AG04449 (cell line): ENCODE measurements at places on chromosomes 3 and 15.

- no peak for DNase-seq
Observed at GRCh38 chr3:126731044-126731443, 27.0 kb downstream of the CHCHD6 start.

DNA sequence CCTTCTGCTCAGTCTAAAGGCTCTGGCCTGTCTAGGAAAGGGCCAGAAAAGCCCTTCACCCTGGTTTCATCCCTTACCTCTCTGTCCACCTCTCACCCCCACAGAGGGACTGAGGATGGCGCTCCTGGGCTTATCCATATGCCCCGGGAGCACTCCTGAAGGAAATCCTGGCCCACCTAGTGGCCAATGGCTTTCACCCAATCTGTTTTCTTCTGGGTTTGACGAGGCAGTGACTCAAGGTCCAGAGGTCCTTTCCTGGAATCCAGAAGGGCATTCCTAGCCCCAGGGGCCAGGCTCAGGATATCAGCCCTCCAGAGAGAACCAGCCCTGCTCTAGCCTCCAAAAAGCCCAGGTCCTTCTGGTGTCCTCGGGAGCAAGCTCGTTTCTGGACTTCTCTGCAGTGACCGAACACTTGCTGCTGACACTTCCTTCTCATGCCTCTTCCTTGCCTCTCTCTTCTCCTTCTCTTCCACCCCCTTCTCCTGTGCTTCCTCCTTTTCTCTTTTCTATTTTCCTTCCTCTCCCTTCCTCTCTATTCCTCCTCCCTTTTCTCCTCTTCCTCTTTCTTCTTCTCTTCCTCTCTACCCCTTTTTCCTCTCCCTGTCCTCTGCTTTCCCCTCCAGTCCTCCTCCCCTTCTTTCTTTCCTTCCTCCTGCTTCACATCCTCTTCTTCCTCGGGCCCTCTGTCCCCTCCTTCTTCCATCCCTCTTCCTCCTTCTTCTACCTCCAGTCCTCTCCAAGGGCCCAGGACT lies 59.6 kb downstream of the RHCG start:
- DNase-seq, result no peak

DNA sequence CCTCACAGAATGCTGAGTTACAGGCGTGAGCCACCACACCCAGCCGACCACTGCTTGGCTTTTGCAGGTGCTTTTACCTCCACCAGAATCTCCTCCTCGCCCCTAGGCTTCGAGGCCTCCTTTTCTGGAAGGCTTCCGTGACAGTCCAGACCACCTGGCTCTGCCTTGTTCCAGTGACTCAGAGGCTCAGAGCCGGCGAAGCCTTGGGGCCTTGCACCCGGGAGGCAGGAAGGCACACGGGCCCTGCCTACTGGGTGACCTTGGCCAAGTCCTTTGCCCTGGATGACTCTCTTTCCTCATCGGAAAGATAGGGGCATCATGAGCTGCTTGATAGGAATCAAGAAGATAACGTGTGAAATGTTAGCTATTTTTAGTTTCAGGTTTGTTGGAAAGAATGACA lies 31.3 kb upstream of the FURIN start:
- DNase-seq, result no peak

GRCh38 chr15:77702211-77702957 lies 69.7 kb upstream of the LINGO1 start:
- DNase-seq, result no peak

- DNase-seq, result no peak
Observed at GRCh38 chr15:56616551-56616950, 116.8 kb downstream of the ZNF280D start.

GRCh38 chr3:135191708-135192107 lies 396.6 kb downstream of the EPHB1 start:
- DNase-seq, result no peak

GRCh38 chr3:194532591-194532990 lies 45.8 kb upstream of the ATP13A3 start:
- no peak for DNase-seq

DNA sequence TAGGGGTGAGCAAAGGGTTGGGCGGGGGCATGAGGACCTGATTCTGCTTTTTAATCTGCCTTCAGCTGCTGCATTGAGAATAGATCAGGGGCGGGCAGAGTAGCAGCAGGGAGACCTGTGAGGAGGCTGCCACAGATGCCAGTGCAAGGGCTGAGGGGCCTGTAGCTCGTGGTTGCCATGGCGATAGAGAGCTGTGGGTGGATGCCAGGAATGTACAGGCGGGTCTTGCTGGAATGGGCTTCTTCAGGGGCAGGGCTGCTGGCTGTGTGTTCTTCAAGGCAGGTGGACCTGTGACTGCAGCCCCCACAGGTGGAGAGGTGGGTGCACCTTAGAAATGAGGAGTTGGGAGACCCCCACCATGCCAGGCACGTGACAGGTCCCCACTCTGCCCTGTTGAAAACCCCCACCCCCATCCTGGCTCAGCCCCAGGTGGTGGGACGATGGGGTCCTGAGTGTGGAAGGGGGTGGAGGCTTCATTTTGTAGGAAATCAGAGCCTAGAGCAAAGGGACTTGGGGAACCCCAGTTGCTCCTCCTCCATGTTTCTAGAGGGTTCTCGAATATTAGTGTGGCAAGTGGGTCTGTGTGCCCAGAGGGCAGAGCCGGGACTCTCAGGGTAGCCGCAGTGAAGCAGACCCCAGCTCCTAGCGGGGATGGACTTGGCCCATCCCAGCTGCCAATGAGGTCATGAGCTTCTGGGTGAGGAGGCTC lies 38.3 kb downstream of the SLC6A6 start:
- DNase-seq, result no peak

DNA sequence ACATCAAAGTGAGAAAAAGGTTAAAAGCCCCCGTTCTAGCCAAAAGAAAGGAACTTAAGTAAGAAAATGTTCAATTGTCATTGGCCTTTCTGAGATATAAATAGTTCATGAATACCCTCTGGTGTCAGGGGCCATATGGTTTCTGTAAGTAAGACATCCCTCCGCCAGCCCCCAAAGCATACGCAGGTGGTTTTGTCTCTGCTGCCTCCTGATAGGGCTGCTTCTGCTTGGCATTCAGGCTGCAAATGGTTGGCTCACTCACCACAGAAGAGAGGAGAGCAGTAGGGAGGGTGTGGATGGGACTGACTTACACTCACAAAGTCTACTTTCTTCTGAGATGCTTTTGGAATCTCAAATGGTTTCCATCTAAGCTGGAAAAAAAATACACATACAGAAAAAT lies 29.8 kb downstream of the HGD start:
- DNase-seq, result no peak

GRCh38 chr3:59535791-59536221 lies 486.0 kb upstream of the CFAP20DC start:
- no peak for DNase-seq

- no peak for DNase-seq
Observed at GRCh38 chr15:96042734-96043224, 287.7 kb upstream of the NR2F2 start.

GRCh38 chr15:94815110-94815731 lies 583.9 kb downstream of the MCTP2 start:
- no peak for DNase-seq

DNA sequence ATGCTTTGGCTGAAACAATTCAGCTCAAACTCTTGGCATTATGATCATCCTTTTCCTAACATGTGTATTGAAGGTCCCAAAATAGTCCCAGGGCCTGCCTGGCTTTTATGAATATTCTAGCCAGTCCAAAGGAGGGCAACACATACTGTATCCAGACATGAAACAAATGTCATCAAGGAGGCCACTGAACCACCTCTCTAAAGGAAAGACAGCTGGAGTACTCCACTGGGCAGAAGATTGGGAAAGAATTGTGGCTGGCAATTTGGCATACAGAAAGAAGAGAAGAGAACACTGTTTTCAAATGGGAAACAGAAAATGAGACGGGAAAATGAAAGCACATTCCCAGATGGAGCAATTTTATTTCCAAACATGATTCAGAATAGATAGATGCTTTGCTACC lies 80.6 kb downstream of the NCEH1 start:
- DNase-seq, result no peak

- DNase-seq, result no peak
Observed at GRCh38 chr15:40368719-40369473, 10.9 kb downstream of the DISP2 start.

DNA sequence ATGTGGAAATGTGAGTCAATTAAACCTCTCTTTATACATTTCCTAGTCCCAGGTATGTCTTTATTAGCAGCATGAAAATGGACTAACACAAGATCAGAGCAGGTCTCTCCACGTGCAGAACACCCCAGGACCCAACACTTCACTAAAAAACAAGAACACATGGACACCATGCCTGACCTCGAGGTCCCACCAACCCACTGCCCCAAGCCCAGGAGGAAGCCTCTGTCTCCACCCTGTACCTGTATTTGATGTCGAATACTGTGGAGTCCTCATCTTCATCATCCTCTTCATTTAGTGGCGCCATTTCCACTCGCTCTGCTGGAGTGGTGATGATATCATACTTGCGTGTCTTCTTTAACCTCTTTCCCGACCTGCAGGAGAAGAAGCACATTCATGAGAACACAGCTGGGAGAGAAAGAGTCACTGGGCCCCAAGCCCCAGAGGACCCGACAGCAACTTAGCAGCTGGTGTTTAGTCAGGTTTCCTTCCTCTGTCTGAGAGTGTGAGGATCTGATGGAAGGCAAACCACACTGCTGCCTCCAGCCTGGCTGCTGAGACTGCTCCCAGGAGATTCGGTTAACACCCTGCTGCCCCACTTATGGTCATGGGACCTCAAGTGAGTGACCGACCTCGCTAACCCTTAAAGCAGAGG lies 25.5 kb downstream of the FAM174B start:
- DNase-seq, result no peak

GRCh38 chr3:51869304-51869703 lies 6.1 kb downstream of the IQCF5 start:
- DNase-seq, result no peak

- DNase-seq, result no peak
Observed at GRCh38 chr3:16632395-16632794, 27.2 kb upstream of the DAZL start.

- DNase-seq, result no peak
Observed at GRCh38 chr3:83065851-83066460, 1304.5 kb upstream of the GBE1 start.

DNA sequence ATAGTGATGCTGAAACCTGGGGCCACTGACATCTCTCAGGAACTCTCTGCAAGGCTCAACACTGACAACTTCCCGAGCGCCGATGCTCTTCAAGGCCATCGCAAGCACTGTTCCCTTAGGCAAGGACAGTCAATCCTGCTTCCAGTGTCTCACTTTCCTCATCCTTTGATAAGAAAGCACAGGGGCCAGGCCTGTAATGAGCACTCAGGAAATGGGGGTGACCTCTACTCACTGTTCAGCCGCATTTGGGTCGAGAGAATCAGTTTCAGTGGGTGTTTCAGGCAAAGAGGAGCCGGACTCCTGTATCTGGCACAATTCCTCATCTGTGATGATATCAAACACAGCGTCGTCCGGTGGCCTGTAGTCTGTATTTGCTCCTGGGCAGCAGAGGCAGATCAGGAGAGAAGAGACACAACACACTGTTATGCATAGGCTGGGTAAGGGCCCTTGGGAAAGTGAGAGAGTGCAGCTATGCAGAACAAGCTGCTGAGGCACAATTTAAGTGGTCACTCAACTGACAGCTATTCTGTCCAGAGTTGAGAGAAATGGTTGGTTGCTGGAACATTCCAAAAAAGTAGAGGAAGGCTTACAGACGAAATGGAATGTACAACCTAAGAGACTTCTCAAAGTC lies 11.9 kb downstream of the CXCR6 start:
- DNase-seq, result no peak

- DNase-seq, result no peak
Observed at GRCh38 chr3:36600404-36600803, 163.9 kb downstream of the DCLK3 start.

DNA sequence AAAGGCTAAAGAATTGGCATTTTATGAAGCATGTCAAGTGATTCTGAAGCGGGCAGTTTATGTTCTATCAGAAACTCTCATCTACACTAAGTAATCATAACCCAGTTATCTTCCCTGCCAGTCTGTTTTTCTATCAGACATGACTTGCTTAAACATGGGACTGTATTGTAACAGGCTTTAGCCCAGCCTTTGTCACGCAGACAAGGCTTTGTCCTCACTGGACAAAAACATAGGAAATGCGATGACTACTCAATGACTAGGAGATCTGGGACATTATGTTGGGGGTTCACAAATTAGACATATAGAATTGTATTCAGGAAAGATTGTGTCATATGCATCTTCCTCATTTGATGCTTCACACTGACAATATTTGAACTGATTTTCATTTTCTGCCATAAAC lies 115.5 kb downstream of the GADL1 start:
- DNase-seq, result no peak

GRCh38 chr3:65170390-65171042 lies 482.7 kb upstream of the ADAMTS9 start:
- DNase-seq, result no peak

DNA sequence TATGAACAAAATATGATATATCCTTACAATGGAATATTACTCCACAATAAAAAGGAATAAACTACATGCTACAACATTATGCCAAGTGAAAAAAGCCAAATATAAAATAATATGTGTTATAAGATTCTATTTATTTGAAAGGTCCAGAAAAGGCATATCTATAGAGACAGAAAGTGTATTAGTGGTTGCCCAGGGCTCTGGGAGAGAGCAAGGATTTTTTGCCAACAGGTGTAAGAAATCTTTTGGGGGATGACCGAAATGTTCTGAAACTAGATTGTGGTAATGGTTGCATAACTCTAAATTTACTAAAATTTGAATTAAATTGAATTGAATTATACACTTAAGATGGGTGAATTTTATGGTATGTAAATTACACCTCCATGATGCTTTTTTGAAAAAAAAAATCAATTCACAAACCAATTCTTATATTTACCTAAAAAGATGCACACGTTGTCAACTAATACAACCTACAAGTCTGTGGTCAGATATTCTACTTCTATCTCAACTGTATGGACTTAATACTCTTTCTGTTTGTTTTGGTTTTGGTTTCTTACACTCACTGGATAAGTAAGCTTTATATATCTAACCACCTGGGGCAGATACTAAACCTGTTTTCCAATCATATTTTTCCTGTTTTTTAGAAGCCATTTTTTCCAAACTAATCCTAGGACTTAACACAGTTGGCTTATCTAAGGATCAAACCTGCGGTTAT lies 75.8 kb downstream of the FBN1 start:
- DNase-seq, result no peak

- no peak for DNase-seq
Observed at GRCh38 chr3:72319194-72320094, 528.8 kb downstream of the SHQ1 start.
